Regular cardiac myocyte (primary cell): ENCODE measurements at places on chromosomes 3 and 15. TPM values are rescaled to one million over a fixed set of nuclear protein-coding genes. Genes with fewer than 3 reads are reported as not detected.

LRRC2 gene
- 3.6 and 5.4 TPM in 2 replicates for total RNA-seq

TRH gene
- total RNA-seq, result under 0.01 and 0.38 TPM in 2 replicates

GPR87 gene
- total RNA-seq, result under 0.01 TPM in 2 replicates

DPPA2 gene
- not detected in 2 replicates for total RNA-seq
